ENCODE measurements at places on chromosomes 13 and 19.

GRCh38 chr13:29683041-29683440 lies 87.6 kb upstream of the SLC7A1 start:
- DNase-seq: no peak

DNA sequence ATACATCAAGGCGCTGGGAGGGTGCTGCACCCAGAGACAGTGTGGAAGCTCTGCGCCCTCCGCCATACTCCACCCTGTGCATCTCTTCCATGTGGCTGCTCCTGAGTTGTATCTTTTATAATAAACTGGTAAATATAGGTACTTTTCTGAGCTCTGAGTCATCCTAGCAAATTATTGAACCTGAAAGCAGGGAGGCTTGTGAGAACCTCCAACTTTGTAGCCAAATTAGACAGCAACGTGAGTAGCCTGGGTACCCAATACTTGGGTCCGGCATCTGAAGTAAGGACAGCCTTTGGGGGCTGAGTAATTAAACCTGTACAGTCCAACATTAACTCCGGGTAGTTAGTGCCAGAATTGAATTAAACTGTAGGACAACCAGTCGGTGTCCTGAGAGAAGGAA lies 57.4 kb downstream of the RUBCNL start:
- DNase-seq: no peak

GRCh38 chr19:45177817-45178261 lies at the start of gene TRAPPC6A:
Gene TRAPPC6A, minus strand, starts transcription at chr19:45178237. Its CDS starts 19 bp downstream, at chr19:45178218.
- DNase-seq: no peak

GRCh38 chr13:85363504-85363903 lies 435.7 kb downstream of the SLITRK6 start:
- DNase-seq: no peak
